Activated CD8-positive, alpha-beta memory T cell treated with anti-CD3 and anti-CD28 coated beads, Interleukin-2, amount 10 ng/mL, durations not matched to agents 7 days and 5 days (primary cell): ENCODE measurements at places on chromosomes 1 and 21.

DNA sequence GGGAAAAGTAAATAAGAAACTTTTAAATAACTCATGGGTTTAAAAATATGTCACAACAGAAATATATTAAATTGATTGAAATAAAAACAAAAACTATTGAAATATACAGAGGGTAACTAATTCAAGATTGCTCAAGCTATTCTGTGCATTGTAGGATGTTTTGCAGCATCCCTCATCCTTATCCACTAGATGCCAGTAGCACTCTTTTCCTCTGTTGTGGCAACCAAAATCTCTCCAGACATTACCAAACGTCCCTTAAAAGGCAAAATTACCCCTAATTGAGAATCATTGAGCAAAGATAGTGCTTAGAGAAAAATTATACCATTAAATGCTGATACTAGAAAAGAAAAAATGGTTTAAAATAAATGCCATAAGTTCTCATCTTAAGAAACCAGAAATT, 682.6 kb downstream of the RWDD3 start:
- H3K36me3 ChIP-seq = no peaks in the 10 kb centered on the region
- no peak for DNase-seq
- no peaks in the 10 kb centered on the region for H3K27me3 ChIP-seq
- no peaks in the 10 kb centered on the region for H3K4me1 ChIP-seq
- no peak overlapping the region for H3K27ac ChIP-seq

- H3K4me1 ChIP-seq = no peaks in the 10 kb centered on the region
- no peak overlapping the region for H3K27ac ChIP-seq
- no peaks in the 10 kb centered on the region for H3K36me3 ChIP-seq
- H3K4me3 ChIP-seq = no peak overlapping the region
- H3K27me3 ChIP-seq = peaks cover 20% of the 10 kb centered on the region
These were observed 12.6 kb upstream of the ALG14 start for GRCh38 chr1:95085376-95085775.

DNA sequence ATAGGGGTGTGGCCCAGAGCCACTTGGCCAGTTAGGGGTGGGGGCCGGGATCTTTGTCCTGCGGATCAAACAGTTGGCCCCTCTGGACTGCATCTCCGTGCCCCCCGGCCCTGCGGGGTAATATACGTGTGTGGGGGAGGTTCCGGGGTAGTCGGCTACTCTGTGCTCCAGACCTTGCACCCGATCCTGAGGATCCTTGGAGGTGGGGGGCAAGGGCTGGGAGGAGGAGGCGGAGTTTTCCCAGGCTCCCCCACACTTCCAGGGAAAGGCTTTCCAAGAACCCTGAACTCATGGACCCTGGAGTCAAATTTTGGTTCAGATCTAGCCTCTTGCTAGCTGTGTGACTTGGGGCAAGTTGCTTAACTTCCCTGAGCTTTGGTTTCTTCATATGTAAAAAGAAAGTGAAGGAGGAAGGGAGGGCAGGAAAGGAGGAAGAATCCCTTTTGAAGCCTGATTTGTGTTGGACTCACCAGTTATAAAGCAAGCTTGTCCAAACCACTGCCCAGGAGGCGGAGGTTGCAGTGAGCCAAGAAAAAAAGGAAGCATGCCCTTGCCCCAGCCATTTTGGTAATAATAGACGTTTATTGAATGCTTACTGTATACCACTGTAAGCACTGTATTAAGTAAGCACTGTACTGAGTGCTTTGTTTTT, 686 bp downstream of the MIIP start:
- peak; percentile 49 for DNase-seq
- H3K36me3 ChIP-seq = peaks cover 17% of the 10 kb centered on the region
- H3K4me3 ChIP-seq = peak overlapping the region; percentile 75
- no peaks in the 10 kb centered on the region for H3K27me3 ChIP-seq
- peaks cover 22% of the 10 kb centered on the region for H3K4me1 ChIP-seq

DNA sequence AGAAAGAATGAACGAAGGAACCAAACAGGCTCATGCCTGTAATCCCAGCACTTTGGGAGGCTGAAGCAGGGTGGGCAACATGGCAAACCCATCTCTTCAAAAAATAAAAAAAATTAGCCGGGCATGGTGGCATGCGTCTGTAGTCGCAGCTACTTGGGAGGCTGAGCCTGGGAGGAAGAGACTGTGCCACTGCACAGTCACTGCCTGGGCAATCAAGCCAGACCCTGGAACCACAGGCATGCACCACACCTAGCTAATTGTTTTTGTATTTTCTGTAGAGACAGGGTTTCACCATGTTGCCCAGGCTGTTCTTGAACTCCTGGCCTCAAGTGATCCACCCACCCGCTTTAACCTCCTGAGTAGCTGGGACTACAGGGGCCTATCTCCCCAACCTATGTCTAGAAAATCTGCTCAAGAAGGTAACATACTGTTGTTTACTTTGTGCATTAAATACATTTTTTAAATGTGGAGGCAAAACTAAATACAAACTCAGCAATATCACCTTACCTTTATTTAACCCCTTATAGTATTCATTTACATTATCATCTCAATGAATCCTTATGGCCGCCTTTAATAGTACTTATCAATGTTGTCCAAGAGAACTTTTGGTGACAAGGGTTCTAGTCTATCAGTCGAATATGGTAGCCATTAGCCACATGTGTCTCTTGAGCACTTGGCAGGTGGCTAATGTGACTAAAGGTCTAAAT, 2.7 kb downstream of the KHDC4 start:
- H3K27me3 ChIP-seq = no peaks in the 10 kb centered on the region
- peaks cover 49% of the 10 kb centered on the region for H3K4me1 ChIP-seq
- H3K4me3 ChIP-seq = peak overlapping the region; percentile 58
- H3K36me3 ChIP-seq = peaks cover 48% of the 10 kb centered on the region
- no peak for DNase-seq
